ENCODE measurements at places on chromosomes 16 and 17. TPM values are rescaled to one million over a fixed set of nuclear protein-coding genes. Genes with fewer than 3 reads are reported as not detected.

DNA sequence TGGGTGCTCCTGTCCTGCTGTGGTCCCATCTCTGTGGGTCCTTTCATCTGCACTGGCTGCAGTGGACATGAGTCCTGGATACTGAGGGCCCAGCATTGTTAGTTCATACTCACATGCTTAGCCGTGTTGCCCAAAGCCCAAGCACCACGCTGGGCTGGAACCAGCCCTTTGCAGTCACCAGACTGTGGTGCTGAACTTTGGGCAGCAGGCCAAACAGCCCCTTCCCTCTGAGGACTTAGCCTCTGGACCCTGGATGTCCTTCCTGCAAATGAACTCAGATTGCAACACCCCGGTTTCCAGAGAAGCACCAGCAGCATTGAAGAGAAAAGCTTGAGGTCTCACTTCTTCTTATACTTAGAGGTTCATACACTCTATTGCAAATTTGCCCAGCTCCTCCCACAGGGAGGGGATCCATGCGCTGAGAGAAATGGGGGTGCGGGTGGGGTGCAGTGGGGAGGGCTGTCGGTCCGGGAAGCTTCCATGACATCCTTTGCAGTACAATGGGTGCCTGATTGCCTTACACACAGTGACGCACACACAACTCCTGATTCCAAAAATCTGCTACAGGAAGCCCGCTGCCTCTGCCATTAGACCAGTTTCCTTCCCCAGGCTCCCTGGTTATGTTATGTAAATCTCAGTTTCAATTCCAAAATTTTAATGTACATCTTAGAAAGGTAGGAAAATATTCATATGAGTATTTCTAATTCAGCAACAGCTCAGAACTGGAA is 65.8 kb downstream of the RGS9 start:
- DNase-seq = no peak

DNA sequence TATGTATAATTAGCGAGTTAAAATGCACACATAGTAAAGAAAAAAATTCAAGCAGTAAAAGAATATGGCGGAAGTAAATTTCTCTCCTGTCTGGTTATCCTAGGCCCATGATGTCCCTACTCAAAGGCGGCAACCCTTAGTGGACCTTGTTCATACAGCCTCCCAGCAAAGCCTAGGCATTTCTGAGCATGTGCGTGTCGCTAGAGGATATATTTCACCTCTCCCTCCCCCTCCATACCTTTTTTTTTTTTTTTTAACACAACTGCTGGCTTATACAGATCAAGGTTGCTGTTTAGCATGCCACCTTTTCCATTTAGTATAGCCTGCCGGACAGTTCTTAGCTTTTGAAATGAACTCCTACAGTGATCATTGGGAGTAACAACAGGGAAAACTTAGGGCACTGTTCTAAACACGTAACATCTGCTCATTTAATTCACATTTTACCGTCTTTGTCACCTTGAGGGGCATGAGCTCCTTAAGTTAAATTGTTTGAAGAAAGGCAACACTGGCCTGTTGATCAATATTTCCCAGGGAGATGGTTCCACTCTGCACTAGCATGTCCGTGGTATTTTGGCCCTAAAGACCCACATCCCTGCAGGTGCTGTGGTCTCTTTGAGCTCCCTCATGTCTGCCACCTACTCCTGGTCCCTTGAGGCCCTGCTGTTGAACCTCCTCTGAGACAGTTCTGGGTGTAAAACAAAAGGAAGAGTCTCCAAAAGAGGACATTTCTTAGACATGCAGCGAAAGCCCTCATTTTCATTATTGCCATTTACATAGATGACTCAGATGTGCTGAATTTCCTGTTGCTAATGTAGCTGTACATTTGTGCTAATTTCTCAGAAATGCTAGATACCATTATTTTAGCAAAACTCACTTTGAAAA is 4.1 kb upstream of the TNFRSF13B start:
- DNase-seq = no peak

- DNase-seq = no peak
These were observed 20.6 kb downstream of the PRKAR1A start for GRCh38 chr17:68532826-68533225.

- DNase-seq = no peak
These were observed 37.8 kb downstream of the MSI2 start for GRCh38 chr17:57294101-57294500.

- no peak for DNase-seq
These were observed 18.8 kb upstream of the LASP1NB start for GRCh38 chr17:38906460-38907228.

MMP2 gene
- total RNA-seq = 125 TPM

MT1H gene
- total RNA-seq = not detected

MEIOB gene
- not detected for total RNA-seq

SPN gene
- 4.3 TPM for total RNA-seq

BAIAP3 gene
- 3.7 TPM for total RNA-seq

OR1F1 gene
- not detected for total RNA-seq
